Central memory CD8-positive, alpha-beta T cell (primary cell): ENCODE measurements at places on chromosomes 2 and 18.

DNA sequence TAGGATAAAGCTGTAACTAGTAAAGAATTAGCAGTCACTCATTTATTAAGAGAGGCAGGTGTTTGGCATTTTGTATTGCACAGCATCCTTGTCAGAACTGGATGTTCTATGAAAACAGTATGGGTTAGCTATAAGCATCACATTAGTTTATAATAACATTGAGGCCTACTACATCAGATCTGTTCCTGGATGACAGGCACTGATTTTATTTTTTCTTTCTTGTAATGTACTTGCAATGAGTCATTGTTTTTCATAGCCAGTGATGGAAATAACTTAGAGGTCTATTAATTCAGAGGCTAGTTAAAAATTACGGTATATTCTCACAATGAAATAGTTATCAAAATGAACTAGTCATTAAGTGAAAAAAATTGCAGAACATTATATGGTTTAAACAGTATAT is 13.0 kb upstream of the RMDN2 start:
- no peak overlapping the region for H3K27ac ChIP-seq
- H3K4me1 ChIP-seq, result no peaks in the 10 kb centered on the region
- peaks cover 29% of the 10 kb centered on the region for H3K27me3 ChIP-seq
- DNase-seq, result no peak
- H3K4me3 ChIP-seq, result no peak overlapping the region

DNA sequence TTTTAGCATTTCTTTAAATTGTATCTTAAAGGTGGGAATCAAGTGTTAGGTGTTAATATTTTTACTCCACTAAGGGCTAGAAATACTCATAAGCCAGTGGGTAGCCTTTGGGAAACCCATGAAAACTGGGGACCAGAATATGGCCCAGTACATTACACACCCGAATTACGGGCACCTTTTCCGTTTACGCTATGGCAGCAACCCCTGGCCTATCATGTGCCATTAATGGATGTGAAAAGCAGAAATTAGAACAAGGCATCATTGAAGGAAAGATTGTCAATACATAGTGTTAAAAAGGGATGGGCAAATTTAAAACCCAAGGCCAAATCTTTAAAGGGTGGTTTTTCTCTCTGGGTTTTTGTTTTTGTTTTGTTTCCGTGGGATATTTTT is 781 bp downstream of the FARP2 start:
- no peaks in the 10 kb centered on the region for H3K27me3 ChIP-seq
- H3K4me1 ChIP-seq, result peaks cover 12% of the 10 kb centered on the region
- no peak for DNase-seq
- no peak overlapping the region for H3K27ac ChIP-seq
- peak overlapping the region; percentile 66 for H3K4me3 ChIP-seq
- peaks cover 9% of the 10 kb centered on the region for H3K36me3 ChIP-seq

DNA sequence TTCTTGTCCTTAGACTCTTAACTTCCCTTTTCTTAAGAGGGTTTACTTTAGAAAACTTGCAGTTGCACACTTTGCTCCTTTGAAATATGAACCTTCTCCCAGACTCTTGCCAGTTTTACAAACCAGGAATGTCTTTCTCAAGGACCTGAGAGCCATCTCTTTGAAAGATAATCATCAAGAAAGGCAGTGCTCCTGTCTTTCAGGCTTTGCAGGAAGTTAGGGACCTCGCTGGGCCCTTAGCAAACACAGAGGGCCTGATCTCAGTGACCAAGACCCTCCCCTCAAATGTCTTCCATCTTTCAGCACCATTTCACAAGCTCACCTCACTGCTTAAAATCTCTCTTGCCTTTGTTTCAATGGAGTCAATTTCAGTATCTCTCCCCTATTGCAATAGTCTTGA is 32.0 kb upstream of the NYAP2 start:
- DNase-seq, result no peak
- no peaks in the 10 kb centered on the region for H3K4me1 ChIP-seq
- H3K27me3 ChIP-seq, result peaks cover 35% of the 10 kb centered on the region

DNA sequence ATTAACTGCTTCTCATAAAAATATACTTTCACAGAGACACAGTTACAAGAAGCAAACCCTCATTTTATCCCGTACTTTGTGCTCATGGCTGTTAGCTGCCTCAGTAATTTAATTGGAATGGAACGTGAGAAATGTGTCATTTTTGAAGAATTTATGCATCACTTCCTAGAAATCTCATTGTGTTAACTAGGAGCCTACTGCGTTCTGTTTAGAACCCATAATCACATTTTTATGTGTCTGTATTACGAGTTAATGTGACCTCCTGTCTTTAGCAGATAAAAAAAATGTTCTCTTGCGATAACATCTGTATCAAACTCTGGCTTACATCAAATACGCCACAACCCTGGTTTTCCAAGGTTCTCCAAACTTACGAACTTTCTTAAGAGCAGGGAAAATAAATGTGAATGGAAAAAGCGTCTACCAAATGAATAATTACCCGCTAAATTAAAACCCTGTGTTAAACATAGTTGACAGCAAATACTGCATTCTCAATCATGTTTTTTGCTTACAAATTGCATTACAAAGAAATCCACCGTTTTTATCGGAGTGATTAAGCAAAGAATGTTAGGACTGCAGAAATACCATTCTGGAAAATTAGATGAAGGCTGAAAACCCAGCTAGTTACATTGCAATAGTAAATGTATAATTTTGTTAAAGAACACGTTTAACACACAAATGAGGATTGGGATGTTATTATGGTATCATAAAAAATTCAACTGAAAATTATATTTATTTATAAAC is 12.1 kb upstream of the GBX2 start:
- peak overlapping the region; percentile 42 for H3K4me3 ChIP-seq
- peaks cover 96% of the 10 kb centered on the region for H3K27me3 ChIP-seq
- no peak for DNase-seq
- peaks cover 8% of the 10 kb centered on the region for H3K36me3 ChIP-seq
- H3K27ac ChIP-seq, result no peak overlapping the region

DNA sequence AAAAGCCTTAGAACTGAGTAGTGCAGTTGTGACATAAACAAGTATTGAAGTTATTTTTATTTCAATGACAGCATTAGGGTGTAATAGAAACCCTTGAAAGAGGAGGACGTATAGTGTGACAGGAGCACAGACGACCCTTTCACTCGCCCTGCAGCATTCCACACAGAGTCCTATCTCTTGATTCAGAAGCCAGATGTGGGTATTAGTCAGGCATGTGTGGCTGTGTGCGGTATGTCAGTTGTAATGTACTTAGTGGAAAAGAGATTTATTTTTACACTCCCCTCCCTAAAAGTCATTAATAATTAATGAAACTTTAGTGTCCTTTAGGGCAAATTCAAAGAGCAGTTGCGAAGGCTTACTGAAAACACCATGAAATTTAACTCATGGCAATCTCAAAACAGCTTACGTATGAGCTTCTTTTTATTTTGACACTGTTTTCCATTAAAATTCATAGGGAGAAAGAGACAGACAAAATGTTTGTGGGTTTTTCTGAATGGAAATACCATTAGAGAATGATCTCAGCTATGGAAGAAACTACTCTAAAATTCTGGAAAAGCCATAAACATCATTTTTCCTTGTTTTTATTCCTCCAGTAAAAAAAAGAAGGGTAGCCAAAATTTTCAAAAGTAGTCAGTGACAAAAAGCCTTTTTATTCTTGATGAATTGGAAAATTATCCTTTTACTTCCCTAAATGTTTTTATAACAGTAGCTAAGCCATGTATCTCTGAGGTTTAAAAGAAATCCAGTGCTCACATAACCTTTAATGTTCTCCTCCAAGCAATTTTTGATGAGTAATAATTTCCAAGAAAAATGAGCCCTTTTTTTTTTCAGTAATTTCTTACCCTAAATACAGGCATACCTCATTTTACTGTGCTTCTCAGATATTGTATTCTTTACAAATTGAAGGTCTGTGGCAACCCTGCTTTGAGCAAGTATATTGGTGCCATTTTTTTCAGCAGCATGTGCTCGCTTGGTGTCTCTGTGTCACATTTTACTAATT is 84.0 kb upstream of the DSEL start:
- H3K27ac ChIP-seq, result no peak overlapping the region
- H3K4me1 ChIP-seq, result no peaks in the 10 kb centered on the region
- H3K4me3 ChIP-seq, result no peak overlapping the region
- no peak for DNase-seq

DNA sequence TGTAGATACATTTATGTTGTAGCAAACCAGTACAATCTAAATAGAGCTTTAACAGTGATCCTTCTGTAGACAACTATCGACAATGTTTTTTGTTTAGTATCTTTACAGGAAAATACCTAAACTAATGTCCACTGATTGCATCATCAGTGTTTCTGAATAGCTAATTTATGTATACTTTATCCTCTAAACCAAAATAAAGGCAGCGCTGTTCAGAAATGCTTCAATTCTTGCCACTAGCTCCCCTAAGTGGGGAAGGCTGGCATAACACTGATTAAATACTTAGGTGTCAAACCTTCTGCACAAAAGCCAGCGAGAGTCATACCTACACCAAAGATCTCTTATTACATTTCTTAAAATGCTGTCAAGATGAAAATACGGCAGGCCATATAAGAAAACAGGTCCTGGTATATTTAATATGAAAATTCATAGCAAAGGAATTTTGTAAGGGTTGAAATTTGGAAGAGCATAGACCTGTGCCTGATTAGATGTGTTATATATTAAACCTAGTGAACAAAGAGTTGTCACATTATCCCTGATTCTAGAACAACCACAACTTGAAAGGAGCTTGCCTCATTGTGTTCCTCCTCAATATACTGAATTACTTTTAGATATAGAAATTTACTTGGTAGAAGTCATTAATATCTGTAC is 1693.4 kb upstream of the SLC39A10 start:
- H3K27me3 ChIP-seq, result no peaks in the 10 kb centered on the region
- H3K27ac ChIP-seq, result no peak overlapping the region
- no peaks in the 10 kb centered on the region for H3K4me1 ChIP-seq
- peaks cover 2% of the 10 kb centered on the region for H3K36me3 ChIP-seq

- no peak for DNase-seq
- no peak overlapping the region for H3K4me3 ChIP-seq
- H3K27me3 ChIP-seq, result peaks cover 26% of the 10 kb centered on the region
These were observed 61.2 kb upstream of the MRPS9 start for GRCh38 chr2:104976603-104977120.

DNA sequence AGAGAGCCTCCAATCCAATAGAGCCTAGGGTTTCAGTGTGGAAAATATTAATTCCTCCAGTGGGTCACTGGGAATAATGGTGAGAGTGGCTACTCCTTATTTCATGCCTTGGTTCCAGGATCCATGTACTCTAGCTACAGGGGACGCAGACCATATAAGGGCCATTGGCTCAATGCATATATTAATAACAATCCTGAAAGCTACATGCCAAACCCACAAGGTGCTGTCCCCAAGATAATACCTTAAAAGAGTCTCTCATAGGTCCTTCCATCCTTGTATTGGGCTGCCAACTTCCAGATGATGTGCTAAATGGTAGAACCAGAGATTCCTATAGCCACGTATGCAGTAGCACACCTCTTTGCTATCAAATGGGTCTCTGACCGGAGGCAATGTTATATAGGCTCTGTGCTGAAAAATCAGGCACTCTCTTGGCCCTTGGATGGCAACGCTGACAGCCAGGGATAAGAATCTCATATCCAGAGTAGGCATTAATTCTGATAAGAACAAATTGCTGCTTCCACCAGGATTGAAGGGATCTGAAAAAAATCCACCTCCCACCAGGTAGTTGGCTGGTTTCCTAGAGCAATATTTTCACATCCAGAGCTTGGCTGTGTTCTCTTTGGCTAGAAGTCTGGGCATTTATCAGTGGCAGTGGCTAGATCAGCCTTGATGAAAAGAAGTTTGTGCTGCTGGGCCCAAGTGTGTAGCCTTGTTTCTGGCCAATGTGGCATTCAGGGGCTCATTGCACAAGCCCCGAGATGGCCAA is 218.1 kb upstream of the MGAT5 start:
- H3K27ac ChIP-seq, result no peak overlapping the region
- peaks cover 24% of the 10 kb centered on the region for H3K27me3 ChIP-seq
- H3K4me1 ChIP-seq, result peaks cover 8% of the 10 kb centered on the region

- DNase-seq, result no peak
- no peak overlapping the region for H3K27ac ChIP-seq
- no peak overlapping the region for H3K4me3 ChIP-seq
- peaks cover 28% of the 10 kb centered on the region for H3K36me3 ChIP-seq
- no peaks in the 10 kb centered on the region for H3K27me3 ChIP-seq
These were observed 6.1 kb downstream of the FARSB start for GRCh38 chr2:222649801-222650200.

GRCh38 chr2:79860228-79861058 is 347.6 kb downstream of the CTNNA2 start:
- no peak overlapping the region for H3K27ac ChIP-seq
- DNase-seq, result no peak
- H3K4me3 ChIP-seq, result no peak overlapping the region
- H3K4me1 ChIP-seq, result no peaks in the 10 kb centered on the region
- no peaks in the 10 kb centered on the region for H3K27me3 ChIP-seq
- H3K36me3 ChIP-seq, result no peaks in the 10 kb centered on the region

- no peaks in the 10 kb centered on the region for H3K36me3 ChIP-seq
- no peak overlapping the region for H3K4me3 ChIP-seq
- no peaks in the 10 kb centered on the region for H3K4me1 ChIP-seq
- H3K27ac ChIP-seq, result no peak overlapping the region
- no peak for DNase-seq
These were observed 1300.4 kb upstream of the CHAC2 start for GRCh38 chr2:52467189-52467588.

- peaks cover 2% of the 10 kb centered on the region for H3K36me3 ChIP-seq
- no peaks in the 10 kb centered on the region for H3K4me1 ChIP-seq
- no peak overlapping the region for H3K4me3 ChIP-seq
- DNase-seq, result no peak
These were observed 33.6 kb upstream of the MAPRE3 start for GRCh38 chr2:26936855-26937254.

DNA sequence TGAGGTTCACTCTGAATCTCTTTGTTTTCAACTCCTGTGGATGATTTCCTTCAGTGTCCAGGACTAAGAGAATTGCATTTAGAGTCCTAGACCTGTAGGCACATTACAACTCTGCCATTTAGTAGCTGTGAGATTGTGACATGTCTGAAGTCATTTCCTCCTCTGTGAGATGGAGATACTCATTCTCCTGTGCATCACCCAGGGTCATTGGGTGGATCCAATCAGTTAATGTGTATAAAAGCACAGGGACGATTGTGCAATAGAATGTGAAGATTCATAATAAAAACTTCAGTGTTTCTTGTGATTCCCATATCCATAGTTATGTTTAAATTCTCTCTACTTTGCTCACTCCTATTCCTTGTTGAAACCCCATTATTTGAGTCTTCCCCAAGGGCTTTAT is 113.6 kb downstream of the DIS3L2 start:
- H3K27ac ChIP-seq, result no peak overlapping the region
- no peak overlapping the region for H3K4me3 ChIP-seq
- H3K27me3 ChIP-seq, result no peaks in the 10 kb centered on the region
- H3K4me1 ChIP-seq, result peaks cover 41% of the 10 kb centered on the region

DNA sequence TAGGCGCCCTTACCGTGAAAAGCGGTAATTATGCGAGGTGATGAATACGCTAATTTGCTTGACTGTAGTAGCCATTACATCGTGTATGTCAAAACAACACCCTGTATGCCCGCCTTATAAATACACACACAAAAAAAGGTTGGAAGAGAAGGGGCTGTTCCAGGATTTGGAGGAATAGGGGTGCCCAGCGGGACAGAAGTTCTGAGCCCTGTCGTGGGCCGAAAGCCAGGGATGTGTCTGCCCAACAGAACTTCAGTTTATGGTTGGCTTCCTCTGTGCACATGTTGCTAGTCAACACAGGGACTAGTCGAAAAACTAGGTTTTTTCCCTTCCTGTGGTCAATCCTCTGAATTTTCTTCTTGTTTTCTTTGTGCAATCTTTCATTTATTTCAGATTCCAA is 182.5 kb downstream of the ACKR3 start:
- no peaks in the 10 kb centered on the region for H3K4me1 ChIP-seq
- no peak overlapping the region for H3K4me3 ChIP-seq
- H3K36me3 ChIP-seq, result no peaks in the 10 kb centered on the region
- H3K27me3 ChIP-seq, result peaks cover 60% of the 10 kb centered on the region
- no peak for DNase-seq
- no peak overlapping the region for H3K27ac ChIP-seq
